ENCODE measurements at places on chromosomes 3 and 15. TPM values are rescaled to one million over a fixed set of nuclear protein-coding genes. Genes with fewer than 3 reads are reported as not detected.

The SCG5 gene
- total RNA-seq, result not detected

The GPR27 gene
- 2.8 TPM for total RNA-seq

- DNase-seq, result no peak
Measured at GRCh38 chr15:63634154-63634553, 37.0 kb downstream of the FBXL22 start.

The C3orf52 gene
- total RNA-seq, result 0.90 TPM

The SH2D7 gene
- not detected for total RNA-seq

DNA sequence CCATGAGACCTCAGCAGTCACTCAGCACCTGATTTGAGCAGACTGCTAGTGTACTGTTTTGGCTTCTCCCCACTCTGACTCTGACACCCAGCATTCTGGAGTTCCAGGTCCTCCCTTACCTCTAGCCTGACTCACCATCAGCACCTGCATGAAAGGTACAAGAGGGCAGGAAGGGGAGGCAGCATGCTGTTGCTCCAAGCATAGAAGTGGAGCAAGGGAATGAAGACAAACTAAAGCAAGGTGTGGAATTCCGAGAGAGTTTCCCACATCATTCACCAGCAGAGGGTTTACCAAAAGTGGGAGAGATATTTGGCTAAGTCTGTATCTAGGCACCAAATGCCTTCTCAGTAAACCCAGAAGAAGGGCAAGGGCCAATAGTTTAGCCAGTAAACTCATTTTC, 21.3 kb downstream of the HEXA start:
- DNase-seq, result no peak

The LRIG1 gene
- total RNA-seq, result 10.6 TPM
